Stimulated activated CD8-positive, alpha-beta memory T cell treated with anti-CD3 and anti-CD28 coated beads, Interleukin-7, amount 100 ng/mL, for 24 hours (primary cell): ENCODE measurements at places on chromosomes 4 and X.

DNA sequence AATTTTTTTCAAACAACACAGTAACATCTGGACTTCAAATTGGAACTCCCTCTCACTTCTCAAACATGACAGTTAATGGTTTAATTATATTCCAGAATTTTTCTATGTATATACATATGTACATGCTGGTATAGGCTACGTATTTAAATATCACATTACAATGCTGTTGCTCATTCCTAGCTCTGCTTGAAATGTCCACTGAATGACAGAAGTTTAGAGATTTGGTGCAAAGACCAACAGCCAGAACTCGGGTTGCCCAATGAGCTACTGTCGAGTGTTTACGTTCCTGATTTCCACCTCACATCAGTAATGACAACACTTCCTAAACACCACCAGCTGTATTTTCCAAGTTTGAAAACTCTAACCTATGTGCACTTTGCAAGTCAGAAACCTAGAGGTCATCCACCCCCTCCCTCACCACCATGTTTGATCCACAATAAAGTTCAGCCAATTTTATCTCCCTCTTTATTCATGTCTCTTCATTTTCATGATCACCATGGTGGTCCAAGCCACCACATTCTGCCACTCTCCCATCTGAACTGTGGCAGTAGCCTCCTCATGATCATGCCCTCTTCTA is 49.3 kb upstream of the RPL34 start:
- DNase-seq, result no peak

DNA sequence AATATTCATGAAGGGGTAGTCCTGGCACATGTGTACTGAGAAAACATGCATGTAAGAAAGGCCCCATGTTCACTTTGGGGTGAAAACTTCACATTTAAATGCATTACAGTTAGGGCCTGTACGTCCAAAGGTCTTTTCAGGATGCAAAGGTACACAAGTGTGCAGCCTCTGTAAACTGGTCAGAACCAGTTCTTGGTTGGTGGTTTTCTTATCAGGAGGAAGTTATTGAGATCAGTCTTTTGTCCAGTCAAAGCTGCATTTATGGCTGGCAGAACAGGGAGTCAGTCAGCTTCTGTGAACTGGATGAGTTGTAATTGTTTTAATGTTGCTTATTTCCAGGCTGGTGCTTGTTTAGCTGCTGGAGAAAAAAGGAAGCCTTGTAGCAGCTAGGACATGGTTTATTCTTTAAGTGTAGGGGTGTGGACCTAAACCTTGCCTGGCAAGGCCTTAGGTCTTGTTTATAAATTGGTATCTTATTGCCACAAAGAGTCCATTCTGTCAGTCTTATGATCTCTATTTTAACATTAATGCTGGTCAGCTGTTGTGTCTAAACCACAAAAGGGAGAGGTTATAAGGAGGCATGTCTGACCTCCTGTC is 1906.6 kb upstream of the TENM3 start:
- DNase-seq, result no peak

- DNase-seq, result no peak
Observed at GRCh38 chr4:41178372-41179370, 35.7 kb downstream of the APBB2 start.

- no peak for DNase-seq
Observed at GRCh38 chrX:109733613-109734083, 591 bp upstream of the ACSL4 start.

GRCh38 chrX:106468433-106468832 is 143.3 kb upstream of the RADX start:
- DNase-seq, result no peak

GRCh38 chr4:2363056-2363721 is 55.3 kb downstream of the ZFYVE28 start:
- DNase-seq, result no peak

GRCh38 chr4:7389719-7390118 is 45.0 kb downstream of the PSAPL1 start:
- no peak for DNase-seq

- DNase-seq, result no peak
Observed at GRCh38 chr4:173152104-173152503, 16.5 kb upstream of the GALNT7 start.

GRCh38 chrX:40171513-40172400 is 74.0 kb upstream of the BCOR start:
- DNase-seq, result no peak

GRCh38 chrX:110188701-110189558 is 129.0 kb downstream of the AMMECR1 start:
- no peak for DNase-seq

- no peak for DNase-seq
Observed at GRCh38 chr4:7863911-7864681, 75.6 kb downstream of the AFAP1 start.

DNA sequence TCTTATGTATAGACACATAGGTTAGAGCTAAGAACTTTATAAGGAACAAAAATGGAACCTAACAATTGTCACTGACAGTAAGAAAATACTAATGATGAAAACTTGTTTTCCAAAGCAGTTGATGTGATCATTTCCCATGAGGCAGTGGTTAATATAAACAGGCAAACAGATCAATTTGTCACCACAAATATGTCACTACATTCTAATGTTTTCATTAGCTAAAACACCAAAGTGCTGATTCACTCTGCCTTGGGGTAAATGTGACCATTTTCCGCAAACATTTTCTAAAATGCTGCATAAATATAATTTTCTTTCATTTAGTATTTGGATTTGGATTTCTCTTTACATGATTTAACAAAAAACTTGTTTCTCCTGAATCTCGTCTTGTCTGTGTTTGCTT is 408.9 kb upstream of the CTSO start:
- no peak for DNase-seq

DNA sequence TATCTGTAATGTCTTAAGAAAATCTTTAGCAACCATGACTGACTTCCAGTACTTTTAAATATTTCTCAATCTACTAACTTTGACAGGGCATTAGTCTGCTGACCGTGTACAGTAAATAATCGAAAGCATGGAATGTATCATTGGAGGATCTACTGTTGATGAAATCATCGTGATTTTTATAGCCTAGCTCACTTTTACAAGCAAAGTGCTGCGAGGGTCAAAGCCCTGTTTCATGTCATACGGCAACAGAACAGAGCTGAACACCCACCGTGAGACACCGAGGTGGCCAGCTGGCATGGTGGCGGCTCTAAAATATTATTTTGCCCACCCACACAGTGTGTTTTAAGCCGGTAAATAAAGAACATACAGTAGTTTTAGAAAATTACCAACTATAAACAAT is 679.3 kb downstream of the FAT4 start:
- DNase-seq, result no peak

DNA sequence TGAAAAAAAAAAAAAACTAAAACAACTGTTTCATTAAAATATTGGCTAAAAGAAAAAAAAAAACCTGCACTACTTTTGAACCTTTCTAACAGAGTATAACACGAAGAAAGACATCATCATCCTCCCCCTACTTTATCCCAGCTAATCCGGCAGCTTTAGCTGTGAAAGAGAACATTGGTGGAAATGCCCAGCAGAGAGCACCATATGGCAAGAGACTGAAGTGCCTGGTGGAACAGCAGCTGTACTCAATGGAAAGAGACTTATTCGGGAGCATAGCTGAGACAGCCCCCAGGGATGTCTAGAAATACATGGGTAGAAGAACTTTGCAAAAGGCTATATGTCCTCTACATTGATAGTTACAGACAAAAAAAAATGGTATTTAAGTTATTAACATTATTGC is 30.3 kb downstream of the STPG2 start:
- DNase-seq, result no peak

DNA sequence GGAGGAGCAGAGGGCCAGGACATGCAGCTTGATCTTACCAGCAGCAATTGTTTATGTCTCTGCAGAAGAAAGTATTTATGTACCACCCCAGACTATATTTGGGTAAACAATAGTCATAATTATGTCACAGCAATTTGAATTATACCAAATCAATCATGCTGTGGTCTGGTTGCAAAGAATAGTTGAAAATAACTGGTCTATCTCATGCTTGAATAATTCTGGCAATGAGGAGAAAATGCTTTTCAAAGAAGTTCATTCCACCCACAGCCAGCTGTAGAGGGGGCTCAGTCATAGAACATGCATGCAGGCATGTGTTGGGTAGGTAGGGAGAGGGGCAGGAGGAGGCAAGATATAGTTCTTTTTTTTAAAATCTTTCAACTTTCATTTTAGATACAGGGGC is 399.2 kb downstream of the IL15 start:
- no peak for DNase-seq

GRCh38 chrX:44344194-44344593 is 722 bp upstream of the EFHC2 start:
- DNase-seq, result no peak

- DNase-seq, result no peak
Observed at GRCh38 chr4:4864940-4865704, 5.7 kb downstream of the MSX1 start.

GRCh38 chr4:7503559-7504249 is 69.0 kb upstream of the PSAPL1 start:
- DNase-seq, result no peak

DNA sequence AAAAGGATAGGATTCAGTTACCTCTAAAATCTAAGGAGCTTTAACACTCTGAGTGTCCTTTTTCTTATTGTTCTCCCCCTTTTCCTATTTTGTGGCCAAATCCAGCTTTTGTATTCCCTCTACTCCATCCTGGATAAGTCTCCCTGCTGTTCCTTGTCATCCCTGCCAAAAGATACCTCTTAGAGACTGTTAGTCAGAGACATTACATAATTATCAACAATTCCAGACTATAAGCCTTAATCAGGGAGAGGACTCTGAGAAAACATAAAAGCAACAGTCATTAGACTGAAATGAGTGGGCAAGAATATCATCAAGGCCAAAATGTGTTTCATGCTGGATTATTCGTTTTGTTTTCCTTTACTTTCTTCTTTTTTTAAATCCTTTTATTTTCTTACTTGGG is 206.9 kb downstream of the FAM47B start:
- no peak for DNase-seq

DNA sequence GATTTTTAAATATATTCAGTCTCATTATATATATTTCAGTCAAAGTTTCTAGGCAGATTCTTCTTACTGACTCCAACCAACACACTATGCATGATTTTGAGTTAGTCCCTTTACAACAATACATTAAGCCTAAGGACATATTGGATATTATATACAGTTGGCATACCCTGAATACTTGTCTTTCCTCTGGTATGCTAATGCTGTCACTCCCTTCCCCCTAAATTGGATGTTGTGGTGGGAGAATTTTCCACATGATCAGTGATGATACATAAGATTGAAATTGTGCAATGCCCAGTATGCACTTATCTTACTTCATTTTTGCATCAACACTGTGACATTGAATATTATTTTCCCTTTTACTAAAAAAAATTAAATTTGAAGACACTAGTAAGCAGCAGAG is 935.2 kb downstream of the PCDH7 start:
- no peak for DNase-seq

DNA sequence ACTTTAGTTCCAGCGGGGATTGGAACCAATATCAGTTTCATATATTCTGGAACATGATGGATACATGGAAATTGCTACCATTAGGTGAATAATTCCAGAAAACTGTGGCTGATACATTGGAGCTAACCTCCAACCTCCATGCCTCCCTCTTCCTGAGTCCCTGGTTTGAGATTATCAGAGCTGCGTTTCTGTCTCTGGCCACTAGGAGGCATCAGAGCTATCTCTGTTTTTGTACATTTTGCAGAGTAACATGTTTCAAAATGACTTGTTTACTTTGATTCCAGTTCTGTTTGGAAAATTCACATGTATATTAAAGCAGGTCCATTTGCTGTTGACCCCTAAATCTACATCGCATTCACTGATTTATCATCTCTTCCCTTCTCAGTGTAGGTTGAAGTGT is 2.4 kb upstream of the RAB40AL start:
- DNase-seq, result no peak

- DNase-seq, result no peak
Observed at GRCh38 chrX:22538580-22538979, 265.9 kb downstream of the CBLL2 start.

- no peak for DNase-seq
Observed at GRCh38 chrX:38172596-38172995, 48.1 kb downstream of the SRPX start.

GRCh38 chr4:25442863-25443307 is 65.8 kb downstream of the ANAPC4 start:
- no peak for DNase-seq

GRCh38 chr4:109648997-109649575 is 54.2 kb downstream of the CASP6 start:
- DNase-seq, result no peak

DNA sequence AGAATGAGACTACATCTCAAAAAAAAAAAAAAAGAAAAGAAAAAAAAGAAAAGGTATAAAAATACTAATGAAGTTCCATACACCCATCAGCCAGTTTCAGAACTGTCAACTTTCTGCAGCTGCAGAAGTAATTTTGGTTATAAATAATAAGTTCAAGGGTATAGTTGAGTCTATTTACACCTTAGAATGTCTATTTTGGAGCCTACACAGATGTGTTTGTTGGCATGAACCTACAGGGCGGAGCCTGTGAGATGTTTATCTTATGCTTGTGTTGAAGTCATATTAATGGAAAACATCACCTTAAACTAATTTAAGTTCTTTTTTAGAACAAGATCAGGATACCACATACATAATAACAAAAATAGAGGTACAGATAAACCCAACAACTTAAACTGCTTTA is 85.8 kb downstream of the RAPGEF2 start:
- no peak for DNase-seq

- no peak for DNase-seq
Observed at GRCh38 chr4:51858605-51859202, 15.8 kb downstream of the DCUN1D4 start.

GRCh38 chrX:10548688-10549087 is 71.7 kb downstream of the MID1 start:
- no peak for DNase-seq

DNA sequence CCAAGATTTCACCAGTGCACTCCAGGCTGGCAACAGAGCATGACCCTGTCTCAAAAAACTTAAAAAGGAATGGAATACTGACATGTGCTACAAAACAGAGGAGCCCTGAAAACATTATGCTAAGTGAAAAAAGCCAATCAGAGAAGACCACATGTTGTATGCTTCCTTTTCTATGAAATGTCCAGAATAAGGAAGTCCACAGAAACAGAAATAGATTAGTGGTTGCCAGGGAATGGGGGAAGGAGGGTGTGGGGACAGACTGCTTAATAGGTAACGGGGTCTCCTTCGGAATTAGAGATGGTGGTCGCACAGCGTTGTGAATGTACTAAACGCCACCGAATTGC is 30.1 kb upstream of the KIAA0232 start:
- DNase-seq, result no peak

- DNase-seq, result no peak
Observed at GRCh38 chr4:73730867-73731266, 9.5 kb upstream of the CXCL8 start.

GRCh38 chrX:135295238-135295943 is 13.9 kb upstream of the ETDC start:
- peak; percentile 16 for DNase-seq

- DNase-seq, result no peak
Observed at GRCh38 chrX:54427837-54428424, 12.3 kb upstream of the TSR2 start.
